ENCODE measurements at places on chromosomes 11 and 22.

GRCh38 chr11:123221096-123221561 lies 26.1 kb upstream of the CLMP start:
- no peak for DNase-seq

- DNase-seq, result no peak
Measured at GRCh38 chr11:123179586-123179985, 15.5 kb downstream of the CLMP start.

DNA sequence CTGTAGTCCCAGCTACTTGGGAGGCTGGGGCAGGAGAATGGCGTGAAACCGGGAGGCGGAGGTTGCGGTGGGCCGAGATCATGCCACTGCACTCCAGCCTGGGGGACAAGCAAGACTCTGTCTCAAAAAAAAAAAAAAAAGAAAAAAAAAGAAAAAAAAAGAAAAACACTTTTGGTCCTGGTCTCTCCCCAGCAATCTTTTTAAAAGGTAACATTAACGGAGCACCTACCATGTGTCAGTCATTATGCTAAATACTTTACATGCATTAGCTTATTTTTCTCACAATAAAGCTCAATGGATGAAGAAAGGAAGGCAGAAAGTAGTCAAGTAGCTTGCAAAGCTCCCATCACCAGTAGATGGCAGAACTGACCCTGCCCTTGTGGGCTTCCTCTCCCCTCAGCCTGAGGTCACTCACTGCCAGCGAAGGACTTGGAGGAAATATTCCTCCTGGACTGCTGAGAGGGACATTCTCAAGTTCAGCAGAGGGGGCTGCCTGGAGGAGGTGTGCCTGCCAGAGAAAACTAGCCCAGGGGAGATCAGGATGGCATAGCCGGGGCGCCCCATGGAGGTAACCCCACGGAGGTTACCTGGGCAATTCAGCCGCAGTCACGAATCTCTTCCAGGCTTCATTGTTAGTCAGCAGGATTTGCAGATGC lies 15.5 kb downstream of the APOL3 start:
- DNase-seq, result no peak

DNA sequence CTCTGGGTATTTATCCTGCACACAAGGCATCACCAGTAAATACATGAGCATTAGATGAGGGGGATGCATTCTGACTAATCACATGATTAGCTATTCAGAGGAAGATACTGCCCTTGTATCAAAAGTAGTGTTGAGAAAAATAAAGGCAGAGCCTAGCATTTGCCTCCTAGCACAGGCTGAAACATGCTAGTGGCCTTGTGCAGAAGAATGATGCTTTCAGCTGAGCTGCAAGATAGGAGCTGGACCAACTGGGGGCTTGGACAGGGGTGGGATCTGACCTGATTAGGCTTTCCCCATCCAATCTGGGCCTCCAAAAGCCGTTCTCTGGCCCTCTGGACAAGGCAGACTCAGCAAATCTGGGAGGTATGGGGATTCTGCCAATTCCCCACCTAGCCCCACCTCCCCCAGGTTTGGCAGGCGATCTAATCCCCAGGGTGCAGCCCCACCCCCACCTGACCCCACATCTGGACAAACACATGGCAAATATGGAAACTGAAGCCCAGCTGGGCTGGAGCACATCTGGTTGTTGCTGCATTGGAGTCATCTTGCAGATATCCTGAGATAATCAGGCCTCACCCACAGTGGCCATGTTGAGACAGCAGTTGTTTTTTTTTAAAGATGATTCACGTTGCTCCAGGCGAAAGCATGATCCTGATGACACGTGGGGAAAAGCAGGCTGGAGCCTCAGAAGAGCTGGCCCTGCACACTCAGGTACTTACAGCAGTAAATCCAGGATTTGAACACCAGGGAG lies 4.4 kb upstream of the MISFA start:
- DNase-seq, result no peak

DNA sequence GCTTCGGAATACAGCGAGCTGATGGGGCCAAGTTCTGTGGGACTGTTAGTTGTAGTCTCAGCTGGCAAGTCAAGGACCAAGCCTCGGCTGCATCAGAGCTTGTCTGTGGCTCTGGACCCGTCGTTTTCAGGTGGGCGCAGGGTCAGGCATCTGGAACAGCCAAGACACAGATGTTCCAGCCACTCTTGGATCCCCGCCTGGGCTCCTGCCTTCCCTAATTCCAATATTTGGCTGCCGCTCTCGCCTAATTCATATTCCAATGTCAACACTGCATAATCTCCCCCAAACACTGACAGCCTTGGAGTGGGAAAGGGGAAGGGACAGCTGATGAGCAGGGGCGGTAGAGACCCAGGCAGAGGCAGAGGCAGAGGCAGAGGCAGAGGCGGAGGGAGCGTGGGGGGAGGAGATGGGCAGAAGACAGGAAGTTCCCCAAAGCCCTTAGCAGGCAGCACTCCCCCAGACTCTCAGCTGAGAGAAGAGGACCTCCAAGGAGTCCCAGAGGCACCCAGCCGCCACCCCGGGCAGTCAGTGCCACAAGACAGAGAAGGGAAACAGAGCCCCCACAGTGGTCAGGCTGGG lies 49.6 kb upstream of the SLC35C1 start:
- no peak for DNase-seq

- no peak for DNase-seq
Measured at GRCh38 chr22:50045211-50046018, 12.7 kb downstream of the TTLL8 start.

GRCh38 chr22:19667872-19668740 lies 46.2 kb upstream of the SEPTIN5 start:
- DNase-seq, result no peak

DNA sequence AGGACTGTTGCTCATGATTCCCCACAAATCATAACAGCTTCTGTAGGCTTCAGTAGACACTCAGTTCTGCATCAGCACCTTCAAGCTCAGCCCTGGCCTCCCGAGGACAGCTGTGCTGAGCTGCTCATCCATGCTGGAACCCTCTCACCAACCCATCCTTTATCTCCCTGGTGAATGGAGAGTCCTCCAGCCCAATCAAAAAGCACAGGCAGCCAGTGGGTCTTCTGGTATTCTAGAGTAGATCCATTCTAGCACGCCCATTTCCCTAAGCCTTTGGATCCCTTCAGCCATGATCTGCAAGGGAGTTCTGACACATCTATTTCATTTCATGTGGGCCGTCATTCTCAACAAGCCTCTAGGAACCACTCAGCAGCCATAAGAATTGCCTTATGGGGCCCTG lies 44.6 kb upstream of the SPATA19 start:
- DNase-seq, result no peak

DNA sequence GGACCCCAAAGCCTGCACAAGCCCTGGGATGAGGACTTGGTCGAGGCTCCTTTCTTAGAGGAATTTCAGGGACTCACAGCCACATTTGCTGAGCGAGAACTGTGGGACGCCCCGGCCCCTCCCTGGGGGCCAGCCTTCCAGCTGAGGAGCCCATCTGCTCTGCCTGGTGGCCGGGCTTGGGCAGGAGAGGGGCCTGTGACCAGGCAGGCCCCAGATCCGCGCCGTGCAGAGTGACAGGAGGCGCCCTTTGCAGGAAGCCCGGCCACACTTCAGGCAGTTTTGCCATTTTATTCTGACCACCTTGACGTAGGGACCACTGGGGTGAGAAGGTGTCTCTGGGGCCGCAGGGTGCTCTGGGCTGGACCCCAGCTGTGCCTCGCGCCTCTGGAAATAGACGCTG lies 35.6 kb downstream of the TPCN2 start:
- DNase-seq, result no peak

DNA sequence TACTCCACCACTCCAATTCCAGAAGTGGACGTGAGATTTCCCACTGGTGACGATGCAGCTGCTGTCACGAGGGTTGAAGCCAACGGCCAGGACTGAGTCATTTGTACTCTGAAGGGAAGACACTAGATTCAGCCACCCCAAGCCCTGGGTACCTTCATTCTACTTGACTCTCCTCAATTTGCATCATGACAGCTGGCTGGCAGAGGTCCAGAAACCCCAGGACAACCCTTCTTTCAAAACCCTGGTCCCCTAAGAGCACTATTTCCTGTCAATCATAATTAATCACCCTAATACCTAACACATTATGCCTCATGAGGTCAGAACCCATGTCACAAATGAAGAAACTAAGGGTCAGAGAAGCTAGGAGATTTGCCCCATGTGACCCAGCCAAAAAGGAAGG lies 4.9 kb downstream of the EML3 start:
- no peak for DNase-seq

DNA sequence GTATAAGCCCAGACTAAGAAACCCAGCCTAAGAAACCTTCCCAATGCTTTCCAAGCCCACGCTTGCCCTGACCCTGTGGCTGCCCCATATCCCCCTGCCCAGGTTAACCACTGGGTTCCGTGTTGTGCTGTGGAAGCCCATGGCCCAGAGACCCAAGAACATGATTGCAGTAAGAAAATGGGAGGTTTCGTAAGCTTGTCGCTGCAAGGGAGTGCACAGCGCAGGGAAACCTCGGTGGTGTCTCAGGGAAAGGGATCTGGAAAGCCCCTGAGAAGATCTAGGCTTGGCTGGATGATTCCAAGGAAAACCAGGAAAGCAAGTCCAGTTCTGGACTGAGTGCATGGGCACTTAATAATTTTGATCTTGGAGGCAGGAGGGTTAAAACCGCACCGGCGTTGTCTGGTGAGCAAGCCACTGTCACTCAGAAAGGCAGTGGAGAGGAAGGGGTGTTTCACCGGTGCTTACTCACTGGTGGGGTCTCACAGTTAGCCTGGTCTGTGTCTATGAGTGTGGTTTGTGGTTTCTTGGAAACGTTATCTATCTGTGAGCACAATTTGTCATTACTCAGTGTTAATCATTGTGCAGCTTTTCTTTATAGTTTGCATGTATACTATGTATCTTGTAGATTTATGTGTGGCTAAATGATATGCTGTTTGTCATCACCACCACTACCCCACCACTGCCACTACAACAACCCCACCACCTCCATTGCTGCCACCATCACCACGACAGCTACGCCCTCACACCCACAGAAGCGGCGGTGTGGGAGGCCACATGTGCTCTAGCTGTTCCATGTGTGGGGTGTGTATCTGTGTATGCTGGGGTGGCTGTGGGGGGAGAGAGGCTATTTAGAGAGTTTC lies 53.3 kb upstream of the PRDM11 start:
- DNase-seq, result peak; percentile 40

DNA sequence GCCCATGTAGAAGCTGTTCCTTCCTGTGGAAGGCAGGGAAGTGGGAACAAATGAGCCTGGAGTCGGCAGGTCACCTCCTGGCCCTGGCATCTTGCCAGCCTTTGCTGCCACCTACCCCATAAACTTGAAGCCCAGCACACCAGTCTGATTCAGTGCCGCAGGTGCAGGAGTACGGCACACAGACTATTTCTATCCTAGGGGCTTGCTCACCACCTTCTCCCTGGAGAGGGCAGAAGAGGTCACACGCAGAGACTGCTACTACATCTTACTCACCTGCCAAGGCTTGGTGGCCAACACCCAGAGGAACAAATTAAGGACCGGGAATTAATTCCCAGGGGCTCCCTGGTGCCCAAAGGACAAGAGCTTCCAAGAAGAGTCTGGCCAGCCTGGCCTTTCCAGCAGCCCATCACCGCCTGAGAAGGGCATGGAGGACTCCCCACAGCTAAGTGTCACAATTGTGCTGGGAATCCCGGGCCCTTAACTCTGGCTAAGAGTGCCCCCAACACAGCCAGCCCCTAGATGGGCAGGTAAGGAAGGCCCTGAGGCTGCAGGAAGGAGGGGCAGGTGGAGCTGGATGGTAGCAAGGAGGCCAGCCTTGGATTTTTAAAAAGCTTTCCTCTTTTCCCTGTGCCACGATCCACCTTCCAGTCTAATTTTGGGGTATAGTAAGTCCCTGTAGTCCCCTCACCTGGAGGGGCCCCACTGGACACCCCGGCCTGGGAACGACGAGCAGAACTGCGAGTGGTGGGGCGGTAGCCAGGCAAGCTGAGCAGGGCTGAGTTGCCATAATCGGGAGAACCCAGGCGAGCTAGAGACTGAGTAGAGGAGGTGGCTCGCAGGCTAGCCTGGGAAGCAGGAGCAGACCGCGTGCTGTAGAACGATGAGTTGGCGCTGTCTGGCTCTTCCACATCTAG lies 6.9 kb downstream of the IL18BP start:
- no peak for DNase-seq

DNA sequence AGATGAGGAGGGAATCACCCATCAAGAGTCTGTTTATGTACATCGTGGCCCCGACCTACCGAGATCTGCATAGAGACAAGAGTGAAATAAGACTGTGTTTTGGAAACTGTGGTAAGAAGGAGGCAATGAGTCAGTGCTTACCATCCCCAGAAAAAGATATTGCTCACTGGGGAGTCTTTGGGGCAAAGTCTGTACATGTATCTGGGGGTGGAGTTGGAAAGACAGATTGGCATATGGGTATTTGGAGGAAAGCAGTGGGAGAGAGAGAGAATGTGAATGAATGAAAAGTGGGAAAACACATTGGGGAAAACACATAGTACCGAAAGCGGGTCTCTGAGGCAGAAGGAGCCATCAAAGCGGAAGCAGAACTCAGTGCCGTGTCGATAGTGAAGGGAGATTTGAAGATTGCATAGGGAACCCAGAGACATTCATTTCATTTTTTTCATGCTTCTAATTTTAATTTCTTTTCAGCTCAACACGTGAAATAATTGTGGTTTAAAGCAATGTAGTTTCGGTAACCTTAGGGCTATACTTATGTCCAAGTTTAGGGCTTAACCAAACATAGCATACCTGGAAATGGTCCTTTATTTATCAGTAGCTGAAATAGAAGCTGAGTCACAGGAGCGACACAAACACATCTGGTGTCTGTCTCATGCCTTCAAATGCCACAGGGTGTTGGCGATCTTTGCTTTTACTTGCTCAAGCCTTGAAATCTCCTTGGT lies 98.6 kb upstream of the CD44 start:
- DNase-seq, result peak; percentile 33

- no peak for DNase-seq
Measured at GRCh38 chr11:102186551-102187191, 76.4 kb downstream of the YAP1 start.

- DNase-seq, result no peak
Measured at GRCh38 chr22:40533712-40534378, 102.7 kb downstream of the MRTFA start.

DNA sequence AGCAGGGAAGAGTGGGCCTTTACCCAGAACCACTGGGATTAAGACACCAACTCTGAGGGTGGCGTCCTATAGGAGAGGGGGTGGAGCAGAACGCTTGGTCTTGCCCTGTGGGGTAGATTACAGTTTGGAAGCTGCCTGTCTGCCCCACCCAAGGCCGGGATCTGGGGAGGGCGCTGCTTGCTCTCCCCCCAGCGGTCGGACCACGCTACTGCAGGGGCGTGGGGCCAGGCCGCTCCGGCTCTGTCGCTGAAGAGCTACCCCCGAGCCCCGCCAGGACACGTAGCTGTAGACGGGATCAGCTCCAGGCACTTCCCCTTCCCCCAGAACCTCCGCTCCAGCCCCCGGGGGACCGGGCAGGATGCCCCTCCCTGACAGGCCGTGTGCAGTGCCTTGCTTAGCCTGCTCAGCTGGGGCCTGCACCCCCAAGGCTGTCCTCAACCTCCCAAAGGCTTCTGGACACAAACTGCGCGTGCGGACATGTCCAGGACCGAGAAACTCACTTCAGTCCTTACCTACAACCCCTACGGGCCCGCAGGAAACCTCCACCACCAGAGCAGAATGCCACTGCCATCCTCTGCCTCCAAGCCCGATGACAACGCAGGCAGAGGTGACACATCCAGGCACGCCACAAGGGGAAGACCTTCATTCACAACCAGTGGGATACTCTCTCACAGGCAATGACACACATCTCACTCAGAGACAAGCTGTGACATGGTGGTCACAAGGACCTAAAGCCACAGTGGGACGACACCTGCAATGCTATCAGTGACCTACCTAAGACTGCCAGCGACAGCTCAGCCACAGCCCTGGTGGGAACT lies 3.6 kb downstream of the AHNAK start:
- no peak for DNase-seq

- DNase-seq, result no peak
Measured at GRCh38 chr11:120532832-120533196, 21.3 kb downstream of the GRIK4 start.

All from activated CD8-positive, alpha-beta memory T cell treated with anti-CD3 and anti-CD28 coated beads for 4 hours (primary cell).